ENCODE measurements at places on chromosomes 2 and 18.

DNA sequence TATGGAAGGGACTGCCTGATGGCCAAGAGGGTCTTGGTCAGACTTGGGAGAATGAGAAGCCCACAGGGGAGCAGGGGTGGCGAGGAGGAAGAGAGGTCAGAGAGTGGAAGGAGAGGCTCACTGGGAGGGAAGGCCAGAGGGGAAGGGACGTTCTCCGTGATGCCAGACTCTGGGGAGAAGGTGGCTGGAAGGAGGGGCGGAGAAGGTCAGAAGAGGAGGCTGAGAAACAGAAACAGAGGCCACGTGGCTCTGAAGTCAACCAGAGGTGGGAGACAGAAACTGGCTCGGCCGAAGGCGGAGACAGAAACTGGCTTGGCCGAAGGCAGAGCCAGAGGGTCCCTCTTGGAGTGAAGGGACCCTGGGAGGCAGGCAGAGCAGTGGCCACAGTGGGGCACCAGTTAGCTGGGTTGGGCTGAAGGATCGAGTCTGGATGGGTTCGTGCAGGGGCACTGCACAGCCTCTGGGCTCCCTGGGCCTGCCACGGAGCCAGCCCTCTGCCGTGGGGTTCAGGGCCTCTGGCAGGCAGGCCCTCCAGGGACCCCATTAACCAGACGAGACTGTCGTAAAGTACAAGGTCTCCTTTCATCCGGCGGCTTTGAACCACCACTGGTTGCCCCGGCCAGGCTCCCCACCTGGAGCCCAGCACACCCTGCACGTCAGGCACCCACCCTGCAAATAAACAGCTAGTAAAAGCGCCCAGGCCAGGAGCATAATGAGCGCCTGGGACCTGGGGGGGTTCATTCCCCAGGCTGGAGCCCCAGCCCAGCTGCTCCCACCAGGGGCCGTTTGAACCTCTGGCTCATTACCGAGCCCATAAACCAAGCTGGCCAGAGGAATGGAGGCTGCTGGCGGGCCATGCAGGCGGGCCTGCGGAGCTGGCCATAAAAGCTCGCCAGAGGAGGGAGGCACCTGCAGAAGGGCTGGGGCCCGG, 218.8 kb downstream of the DYSF start:
- DNase-seq = peak; percentile 7

DNA sequence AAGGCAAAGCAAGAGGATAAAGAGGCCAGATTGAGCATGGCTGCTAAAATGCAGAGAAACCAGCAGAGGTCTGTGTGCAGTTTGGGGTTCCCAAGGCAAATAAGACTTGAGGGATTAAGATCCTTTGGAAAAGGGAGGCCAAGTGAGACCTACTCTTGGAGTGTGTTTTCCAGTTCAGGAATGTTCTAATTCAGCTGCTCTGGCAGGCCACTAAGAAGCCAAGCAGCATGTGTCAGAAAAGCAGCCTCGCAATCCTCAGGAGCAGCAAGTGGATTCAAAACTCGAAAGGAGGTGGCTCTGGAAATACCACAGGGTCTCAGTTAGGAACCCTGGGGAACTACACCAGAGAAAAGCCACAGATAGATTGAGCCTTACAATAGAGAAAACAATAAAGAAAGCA, 569.2 kb downstream of the METTL4 start:
- DNase-seq = no peak

DNA sequence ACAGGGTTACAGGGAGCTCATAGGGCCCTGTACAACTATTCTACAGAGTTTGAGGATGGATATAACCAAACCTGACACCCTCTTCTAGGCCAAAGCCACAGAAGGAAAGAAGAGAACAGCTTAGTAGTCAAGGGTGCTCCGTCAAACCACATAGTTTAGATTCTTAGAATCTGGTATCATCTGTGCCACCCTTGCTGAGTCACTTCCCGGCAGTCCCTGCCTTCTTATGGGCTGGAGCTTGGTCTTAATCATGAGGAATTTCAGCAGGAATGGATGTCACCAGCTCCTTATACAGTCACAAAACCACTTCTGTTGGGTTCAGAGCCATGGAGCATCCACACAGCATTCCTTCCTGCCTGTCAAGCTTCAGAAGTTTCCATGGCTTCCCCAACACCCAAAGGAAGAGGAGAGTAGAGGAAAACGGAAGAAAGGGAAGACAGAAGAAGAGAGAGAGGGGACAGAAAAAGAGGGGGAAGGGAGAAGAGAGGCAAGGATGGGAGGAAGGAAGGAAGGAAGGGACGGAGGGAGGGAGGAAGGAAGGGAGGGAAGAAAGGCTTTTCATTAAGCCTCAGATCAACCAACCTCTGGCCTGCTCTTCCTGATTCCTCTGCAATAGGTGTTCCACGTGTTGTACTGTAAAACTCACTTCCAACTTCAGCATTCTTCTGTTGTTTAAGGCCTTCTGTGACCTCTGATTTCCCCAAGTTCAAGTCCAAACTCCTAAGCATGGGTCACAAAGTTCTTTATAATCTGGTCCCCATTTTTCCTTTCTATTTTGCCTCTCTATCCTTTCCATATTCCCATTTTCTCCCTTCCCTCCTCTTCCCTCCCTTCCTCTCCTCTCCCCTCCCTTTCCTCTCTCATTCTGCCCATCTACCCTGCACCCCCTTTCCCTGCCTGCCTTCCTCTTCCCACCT, 246.1 kb upstream of the TNP1 start:
- DNase-seq = no peak

GRCh38 chr2:121810959-121811853, 55.8 kb downstream of the TSN start:
- peak; percentile 62 for DNase-seq

DNA sequence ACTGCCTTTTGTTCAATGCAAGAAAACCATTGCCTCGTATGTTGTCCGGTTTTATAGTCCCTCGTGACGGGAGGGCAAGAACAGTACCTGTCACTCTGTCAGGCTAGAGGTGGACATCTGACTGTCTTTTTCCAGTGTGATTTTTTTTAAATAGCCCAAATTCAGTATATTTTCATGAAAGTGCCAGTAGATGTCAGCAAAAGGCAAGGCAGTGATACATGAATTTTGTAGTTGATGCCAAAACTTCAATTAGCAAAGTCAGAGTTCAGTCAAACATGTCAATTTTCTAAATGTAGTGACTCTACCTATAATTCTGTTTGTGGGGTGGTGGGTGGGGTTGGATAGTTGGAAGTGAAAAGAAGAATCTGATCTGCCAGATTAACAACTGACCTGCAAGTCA, 296.0 kb upstream of the MC4R start:
- no peak for DNase-seq

- DNase-seq = no peak
Observed at GRCh38 chr2:132953771-132954170, 283.8 kb upstream of the LYPD1 start.

GRCh38 chr2:172997031-172997430, 78.6 kb upstream of the MAP3K20 start:
- no peak for DNase-seq

DNA sequence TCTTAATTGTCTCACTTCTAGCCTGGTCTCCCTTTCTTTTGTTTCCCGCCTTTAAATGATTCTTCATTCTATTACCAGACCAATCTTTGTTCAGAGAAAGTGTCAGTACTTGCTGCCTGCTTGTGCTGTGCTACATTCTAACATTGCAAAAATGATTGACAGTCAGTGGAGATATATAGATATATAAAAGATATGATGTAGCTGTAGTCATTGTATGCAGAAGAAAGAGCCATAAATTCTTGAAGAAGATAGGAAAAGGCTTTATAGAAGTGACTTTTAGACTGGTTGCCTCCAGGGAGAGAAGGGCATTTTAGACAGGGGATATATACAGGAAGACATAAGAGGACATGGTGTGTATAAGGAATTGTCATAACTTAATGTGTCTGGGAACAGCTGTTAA, 13.6 kb downstream of the AGPS start:
- DNase-seq = no peak

GRCh38 chr2:52844701-52845423, 922.7 kb upstream of the CHAC2 start:
- no peak for DNase-seq

DNA sequence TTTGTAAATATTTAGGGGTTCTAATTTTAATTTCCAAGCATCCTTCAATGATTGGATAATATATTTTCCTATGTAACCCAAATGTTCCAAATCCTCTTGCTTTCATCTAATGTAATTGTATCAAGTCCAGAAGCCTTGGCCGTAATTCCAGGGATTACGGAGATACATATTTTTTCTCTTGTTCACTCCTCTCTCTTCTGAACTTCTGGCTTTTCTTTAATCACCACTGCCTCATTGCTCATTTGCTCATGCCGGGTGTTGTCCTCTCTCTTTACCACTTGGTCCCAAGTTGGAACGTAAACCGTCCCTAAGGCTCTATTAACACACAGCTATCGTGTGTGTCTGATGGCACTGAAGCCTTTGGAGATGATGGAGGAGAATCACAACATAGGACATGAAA, 188.7 kb upstream of the COL3A1 start:
- no peak for DNase-seq

GRCh38 chr2:69988086-69988635, 26.7 kb upstream of the ASPRV1 start:
- no peak for DNase-seq

DNA sequence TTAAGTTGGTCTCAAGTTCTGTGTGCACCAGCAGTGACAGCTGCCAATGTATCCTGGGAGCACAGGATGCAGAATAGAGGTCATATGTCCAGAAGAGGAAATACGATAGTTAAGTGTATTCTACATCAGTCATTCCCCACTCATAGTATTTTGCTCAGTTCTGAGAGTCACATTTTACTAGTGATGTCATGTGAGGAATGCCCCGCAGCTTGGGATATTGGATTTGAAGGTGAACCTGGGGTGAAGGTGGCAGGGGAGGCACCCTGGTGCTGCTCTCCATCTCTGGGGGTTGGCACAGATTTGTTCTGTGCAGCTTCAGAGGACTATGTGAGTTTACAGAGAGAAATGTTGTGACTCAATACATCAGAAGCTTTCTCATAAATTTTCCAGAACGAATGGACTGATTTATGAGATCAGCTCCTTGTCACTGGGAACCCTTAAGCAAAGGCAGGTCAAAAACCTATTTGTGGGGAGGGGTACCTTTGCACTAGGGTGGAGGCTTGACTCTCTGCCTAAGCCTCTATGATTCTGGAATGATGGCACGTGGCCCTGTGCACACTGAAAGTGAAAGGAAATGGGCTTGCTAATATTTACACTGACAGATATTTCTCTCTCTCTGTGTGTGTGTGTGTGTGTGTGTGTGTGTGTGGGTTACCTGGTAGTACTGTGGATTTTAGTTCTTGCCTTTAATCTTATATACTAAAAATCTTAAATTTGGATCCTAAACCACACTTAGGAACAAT, 95.9 kb downstream of the NEB start:
- DNase-seq = no peak

- no peak for DNase-seq
Observed at GRCh38 chr18:79754022-79754761, 43.5 kb upstream of the KCNG2 start.

DNA sequence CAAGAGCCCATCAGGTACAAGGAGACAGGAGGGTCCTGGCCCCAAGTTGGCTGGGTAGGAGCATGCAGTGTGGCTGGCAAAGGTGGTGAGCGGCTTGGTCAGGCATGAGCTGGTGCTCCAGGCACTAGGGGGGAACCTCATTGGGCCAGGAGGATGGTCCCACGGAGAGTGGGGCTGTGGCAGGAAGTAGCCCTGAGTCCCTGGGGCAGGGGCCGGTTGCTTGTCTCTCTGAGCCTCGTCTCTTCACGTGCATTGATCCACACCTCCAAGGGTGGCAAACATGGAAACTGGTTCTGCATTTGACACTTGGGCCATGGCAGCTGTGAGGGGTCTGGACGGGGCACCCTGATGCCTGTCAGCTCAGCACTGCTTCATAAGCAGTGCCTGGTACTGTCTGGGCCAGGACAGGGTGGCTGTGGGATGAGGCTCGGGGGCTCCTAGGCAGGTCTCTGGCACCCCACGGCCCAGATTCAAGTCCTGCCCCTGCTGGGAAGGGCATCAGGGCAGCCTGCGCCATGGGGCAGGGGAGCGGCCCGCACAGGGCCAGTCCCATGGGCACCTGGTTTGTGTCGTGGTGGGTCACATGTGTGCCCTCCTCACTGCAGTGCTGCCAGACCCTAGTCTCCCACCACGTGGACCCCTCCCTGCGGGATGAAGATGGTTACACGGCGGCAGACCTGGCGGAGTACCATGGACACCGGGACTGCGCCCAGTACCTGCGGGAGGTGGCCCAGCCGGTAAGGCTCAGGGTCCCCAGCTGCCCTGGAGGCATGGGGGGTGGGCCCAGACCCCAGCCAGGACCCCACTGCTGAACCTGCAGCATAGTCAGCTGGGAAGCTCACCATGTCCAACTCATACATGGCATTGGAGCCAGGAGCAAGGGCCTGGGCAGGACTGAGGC, 16.4 kb downstream of the ESPNL start:
- DNase-seq = no peak

DNA sequence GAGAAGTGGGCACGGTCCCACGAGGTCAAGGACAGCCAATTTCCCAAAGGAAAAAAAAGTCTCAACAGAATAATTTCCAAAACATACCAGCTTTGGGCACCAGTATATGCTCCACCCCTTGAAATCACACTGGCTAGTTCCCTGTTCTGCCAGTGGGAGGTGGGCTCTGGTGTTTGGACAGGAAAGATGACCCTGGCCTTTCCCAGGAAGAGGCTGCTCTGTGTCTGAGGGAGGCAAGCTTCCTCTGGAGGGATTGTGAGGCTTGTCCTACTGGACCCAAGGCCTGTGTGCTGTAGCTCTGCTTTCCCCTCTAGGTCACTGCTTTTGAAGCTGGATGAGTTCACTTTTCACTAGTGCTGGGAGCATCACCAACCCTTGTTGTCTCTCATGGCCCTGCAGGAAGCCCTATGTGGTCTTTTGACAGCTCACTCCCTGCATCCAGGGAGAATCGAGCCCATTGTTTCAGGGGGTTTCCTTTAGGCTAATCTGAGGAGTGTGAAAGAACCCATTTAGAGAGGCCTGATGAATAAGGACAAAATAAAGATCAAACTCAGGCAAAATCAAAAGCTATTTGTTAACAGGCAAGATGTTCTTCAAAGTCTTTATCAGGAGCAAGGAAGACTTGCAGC, 36.3 kb downstream of the CXCR4 start:
- DNase-seq = no peak

DNA sequence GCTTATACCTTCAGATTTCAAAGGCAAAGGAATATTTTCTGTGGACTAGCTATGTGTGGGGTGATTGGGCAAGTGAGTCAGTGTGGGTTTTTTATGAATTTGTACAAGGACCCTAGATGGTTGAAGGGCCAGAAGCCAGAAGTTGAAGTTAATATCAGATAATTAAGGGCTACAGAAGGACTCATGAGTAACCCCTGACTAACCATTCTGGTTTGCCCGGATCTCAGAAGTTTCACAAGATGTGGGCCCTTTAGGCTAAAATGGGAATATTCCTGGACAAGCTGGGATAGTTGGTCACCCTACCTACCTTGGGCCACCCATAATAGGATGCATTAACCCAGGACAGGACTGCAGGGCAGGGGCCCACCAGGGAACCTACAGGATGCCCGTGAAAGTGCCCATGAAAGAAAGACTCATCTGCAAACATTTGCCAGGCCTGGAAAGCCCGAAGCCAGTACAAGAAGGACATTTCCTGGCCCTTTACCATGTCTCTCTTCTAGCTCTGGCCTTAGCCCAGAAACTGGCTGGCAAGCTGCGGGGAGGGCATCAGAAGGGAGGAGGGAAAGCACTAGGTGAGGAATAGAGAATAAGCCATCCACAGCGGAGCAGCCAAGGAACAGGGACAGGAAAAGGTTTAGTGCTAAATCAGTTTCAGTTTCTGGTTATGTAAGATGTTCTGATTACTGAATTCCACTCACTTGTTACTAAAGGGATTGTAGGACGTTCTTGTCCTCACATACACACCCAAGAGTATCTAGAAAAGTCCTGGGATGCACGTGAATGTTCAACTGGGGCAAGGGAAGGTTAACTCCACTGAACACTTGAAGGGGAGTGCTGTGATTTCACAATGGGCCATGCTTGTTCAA, 33.6 kb downstream of the GCG start:
- DNase-seq = no peak
